ENCODE measurements at places on chromosomes 7 and 10.

- no peak for DNase-seq
Observed at GRCh38 chr10:120076996-120077706, 184.6 kb downstream of the SEC23IP start.

DNA sequence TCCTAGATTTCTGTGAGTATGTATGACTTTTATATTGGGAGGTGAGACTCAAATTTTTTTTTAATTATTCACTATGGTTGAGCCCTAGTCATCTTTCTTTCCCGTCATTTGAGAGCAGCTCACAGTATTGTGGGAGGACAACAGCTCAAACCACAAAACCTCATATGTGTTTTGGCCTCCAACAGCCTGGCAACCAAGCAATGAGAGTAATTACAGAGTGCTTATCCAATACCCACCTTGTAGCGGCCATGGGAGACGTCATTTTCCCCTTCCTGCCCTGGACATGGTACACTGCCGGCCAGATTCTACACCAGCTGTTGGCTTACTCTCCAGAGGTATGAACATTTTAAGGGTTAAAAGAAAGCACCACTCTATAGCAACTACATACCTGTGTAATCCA lies 49.1 kb downstream of the DOCK4 start:
- DNase-seq: no peak

DNA sequence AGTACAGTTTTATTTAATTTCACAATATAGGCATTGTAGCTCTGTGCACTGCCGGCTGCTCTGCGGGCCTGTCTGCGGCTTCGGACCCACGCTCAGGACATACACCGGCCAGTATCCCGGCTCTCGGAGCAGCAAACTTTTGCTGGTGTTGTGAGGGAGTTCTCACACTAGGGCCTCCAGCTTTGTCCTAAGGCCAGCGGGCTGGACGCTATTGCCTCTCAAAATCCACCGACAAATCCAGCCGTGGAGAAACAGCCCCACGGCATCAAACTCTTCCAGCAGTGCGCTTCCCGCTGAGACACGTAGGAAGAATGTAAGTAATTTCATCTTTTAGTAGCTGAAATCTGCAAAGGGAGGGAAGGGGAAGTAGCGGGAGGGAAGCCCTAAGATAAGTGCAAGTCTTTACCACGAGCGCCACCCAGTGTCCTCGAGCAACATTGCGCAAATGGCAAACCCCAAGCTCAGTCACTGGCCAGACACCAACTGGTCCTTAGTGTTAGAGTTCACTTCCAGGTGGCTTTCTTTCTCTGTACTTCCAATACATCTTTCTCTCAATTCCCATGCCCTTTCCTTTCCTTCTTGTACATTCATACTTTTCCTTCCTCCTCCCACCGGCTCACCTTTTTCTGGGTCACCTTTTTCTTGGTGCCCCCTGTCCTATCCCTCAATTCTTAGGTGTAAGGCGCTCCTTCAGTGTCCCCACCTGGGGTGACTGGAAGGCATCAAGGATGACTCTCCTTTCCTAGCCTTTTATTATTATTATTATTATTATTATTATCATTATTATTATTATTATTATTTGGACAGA lies 3.0 kb upstream of the DLX5 start:
- DNase-seq: peak; percentile 33

- DNase-seq: no peak
Observed at GRCh38 chr7:88789480-88790064, 6.0 kb downstream of the TEX47 start.
